ENCODE measurements at places on chromosomes 4 and X.

DNA sequence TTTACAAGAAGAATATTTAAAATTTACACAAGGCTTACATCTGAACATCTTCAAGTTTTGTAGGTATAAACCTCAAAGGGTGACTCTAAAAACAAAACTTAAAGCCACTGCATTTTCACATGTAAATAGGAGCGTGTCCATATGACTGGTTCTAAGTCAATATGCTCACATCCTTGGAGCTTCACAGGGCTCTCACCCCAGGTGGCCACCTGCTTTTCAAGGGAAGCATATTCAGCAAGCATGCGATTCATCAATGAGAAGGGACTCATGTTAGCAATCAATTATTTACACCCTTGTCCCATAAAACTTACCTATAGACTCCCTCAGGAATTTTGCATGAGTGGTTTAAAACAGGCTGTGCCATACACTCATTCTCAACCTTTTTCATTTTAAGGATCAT, 17.8 kb upstream of the KLHL34 start:
- DNase-seq = no peak

GRCh38 chr4:7937006-7937405, 2.7 kb downstream of the AFAP1 start:
- no peak for DNase-seq

- peak; percentile 46 for DNase-seq
Observed at GRCh38 chr4:42655921-42656678, 805 bp downstream of the ATP8A1 start.

- DNase-seq = no peak
Observed at GRCh38 chr4:81410680-81411079, 61.0 kb downstream of the RASGEF1B start.

GRCh38 chr4:48369771-48370170, 28.4 kb downstream of the SLAIN2 start:
- no peak for DNase-seq

DNA sequence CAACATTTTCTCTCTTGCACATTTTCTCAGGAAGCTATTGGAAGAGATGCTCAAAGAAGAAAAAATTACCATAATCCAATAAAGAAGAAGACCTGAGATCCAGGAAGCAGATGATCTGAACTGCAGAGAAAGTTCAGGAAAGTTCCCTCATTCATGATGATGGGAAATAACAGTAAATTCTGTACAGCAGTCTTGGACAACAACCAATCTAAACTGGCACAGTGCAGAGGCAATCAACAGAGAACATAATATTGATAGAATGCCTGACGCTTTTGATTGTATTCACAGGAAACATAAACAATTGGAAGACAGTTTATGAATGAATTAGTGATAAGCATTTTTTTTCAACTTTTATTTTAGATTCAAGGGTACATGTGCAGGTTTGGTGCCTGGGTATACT, 428.9 kb downstream of the KCTD8 start:
- DNase-seq = no peak

- DNase-seq = no peak
Observed at GRCh38 chrX:53678667-53679066, 7.9 kb downstream of the HUWE1 start.

DNA sequence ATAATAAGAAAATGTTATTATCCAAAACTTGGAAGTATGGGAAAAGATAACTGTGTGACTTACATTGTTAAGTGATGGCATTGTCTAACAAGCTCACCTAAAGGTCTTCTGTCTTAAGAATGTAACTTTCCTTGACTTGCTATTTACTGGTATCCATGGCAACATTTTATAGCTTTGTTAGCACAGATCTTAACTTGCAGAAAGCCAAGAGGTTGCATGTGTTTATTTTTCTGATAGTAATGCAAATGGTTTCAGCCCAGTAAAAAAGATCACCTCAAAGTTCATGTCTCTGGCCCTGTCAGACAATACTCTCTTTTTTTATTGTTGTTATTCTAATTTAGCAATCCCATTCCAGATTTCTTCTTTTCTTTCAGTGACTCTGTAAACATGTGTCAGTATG, 425.3 kb downstream of the SPRY1 start:
- DNase-seq = no peak

GRCh38 chrX:46912098-46912602, at the start of gene JADE3:
Gene JADE3, plus strand, starts transcription at chrX:46912421. Its CDS starts 72,474 bp downstream, at chrX:46984895.
- peak; percentile 31 for DNase-seq

GRCh38 chr4:87851332-87851731, 18.6 kb downstream of the MEPE start:
- DNase-seq = no peak

DNA sequence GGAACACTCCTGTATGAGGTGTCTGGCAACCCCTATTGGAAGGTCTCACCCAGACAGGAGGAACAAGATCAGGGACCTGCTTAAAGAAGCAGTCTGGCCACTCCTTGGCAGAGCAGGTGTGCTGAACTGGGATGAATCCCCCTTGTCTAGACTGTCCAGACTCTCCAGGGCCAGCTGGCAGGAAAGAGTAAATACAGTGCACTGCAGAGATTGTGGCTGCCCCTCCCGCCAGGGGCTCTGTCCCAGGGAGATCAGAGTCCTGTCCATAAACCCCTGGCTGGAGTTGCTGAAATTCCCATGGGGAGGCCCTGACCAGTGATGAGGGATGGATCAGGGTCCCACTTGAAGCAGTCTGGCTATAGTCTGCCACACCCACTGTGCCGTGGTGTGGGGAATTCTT, 17.7 kb downstream of the STPG2 start:
- DNase-seq = no peak

DNA sequence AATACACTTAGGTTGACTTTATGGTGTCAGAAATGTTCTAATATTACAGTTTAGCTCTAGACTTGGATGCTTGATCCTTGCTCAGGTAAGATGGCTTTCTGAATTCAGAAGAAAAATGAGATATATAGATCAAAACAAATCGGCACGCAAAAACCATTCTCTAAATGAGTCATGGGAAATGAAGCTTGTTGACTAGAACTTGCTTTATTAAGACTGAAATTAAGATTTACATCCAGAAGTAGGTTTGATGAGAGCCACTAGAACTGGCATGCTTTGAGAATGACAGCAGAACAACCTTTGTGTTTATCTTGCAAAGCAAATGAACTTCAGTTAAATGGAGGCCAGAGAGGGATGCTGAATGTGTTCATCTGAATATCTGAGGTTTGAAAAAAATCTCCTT, 304.9 kb upstream of the KLF3 start:
- no peak for DNase-seq

DNA sequence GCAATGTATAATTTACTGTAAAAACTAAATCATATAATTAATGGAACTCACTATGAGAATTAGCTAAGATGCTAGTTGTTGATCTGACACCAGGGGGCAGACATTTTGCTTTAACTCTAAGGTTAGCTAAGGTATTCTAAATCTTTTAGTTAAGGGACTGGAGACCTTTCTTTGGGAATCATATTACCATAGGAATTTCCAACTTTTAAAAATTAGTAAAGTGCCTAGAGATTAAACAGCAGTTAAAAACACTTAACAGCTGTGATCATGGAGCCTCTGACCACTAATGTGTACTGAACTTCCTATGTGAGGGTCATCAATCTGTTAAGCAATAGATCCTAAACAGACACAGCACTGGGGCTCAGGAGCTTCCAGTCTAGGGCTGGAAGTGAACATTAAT, 226.6 kb downstream of the NSUN7 start:
- no peak for DNase-seq

DNA sequence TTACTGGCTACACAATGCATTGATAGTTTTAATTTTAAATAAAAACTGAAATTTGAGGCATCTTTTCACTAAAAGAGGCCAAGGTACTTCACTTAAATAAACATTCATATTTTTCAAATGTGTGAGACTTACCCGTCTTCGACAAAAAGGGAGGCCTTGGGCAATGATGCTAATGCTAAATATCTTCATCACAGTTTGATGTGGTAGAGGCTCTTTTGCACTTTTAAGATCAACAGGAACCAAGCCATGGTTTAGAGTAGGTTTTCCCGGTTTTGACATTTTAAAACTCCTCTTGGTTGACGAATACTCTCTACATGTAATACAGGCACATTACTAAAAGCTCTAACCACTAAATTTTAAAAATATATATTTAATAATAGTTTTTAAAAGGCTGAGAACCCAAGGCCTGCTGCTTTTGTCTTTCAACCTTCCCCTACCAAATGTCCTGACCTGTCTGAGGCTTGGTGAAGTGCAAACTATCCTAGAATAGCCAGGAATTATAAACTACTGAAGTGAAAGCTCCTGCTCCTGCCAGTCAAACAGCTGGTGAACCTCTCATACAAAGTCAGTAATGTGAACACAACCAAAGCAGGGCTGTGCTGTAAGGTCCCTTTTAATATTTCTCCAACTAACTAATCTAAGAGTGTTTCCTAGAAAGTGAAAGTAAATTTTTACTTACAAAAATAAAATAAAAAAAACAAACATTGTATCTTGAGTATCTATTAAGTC, 153.7 kb downstream of the FBXW7 start:
- no peak for DNase-seq

DNA sequence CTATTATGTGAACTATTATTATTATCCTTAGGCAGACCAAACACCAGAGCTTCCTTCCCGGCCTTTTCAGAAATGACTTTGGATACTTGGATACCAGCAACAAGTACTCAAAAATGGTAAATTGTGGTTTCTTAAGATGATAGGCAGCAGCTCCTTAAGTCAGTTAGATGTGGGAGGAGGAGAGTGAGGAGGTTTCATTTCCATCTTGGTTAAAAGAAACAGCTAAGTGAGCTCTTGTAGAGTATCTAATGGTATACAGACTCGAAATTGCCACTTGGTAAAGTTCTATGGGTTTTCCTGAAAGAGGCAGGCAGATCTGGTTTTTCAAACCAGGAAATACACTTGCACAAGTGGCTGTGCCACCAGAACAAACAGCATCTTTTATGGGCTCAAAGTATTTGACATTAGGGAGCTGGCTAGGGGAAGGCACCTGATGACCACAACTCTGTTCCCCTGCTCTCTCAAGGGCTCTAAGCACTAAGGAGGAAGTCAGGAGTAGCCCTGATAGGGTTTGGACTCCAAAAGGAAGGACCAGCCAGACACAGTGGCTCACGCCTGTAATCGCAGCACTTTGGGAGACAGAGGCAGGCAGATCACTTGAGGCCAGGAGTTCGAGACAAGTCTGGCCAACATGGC, 130.9 kb downstream of the TMEM164 start:
- DNase-seq = no peak

DNA sequence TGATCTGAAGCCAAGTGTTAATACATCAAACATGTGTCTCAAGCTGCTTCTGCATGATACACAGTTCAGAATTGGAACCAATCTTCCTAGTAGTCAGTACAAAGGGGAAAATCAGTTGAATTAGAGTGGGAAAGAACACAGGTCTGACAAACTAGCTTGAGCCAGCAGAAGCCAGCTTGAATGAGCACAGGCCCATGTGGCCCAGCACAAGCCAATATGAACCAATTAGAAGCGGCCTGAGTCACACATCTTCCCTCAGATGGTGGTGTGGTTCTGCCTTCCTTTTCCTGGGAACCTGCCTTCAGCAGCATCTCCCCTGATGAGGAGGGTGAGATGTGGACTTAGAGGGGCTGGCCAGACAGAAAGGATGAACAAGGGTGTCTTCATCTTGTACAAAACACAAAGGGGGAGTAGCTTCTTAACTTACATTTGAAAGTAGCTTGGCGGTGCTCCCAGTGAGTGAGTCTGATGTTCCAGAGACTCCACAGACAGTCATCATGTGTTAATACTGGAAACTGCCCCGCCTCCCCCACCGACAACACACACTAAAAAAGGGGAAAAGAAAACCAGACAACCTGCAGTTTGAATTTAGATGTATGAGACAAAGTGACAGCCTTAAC, 72.0 kb downstream of the FRMPD4 start:
- no peak for DNase-seq
